Hindlimb muscle (tissue), 1 donor: ENCODE measurements at places on chromosomes 3 and 15.

- DNase-seq = no peak
Observed at GRCh38 chr15:63385911-63386531, 4.4 kb upstream of the CA12 start.

- DNase-seq = no peak
Observed at GRCh38 chr15:92651877-92652575, 3.5 kb downstream of the FAM174B start.

- DNase-seq = no peak
Observed at GRCh38 chr3:147613725-147614124, 204.6 kb downstream of the ZIC1 start.

- no peak for DNase-seq
Observed at GRCh38 chr15:39936187-39936586, 2.3 kb downstream of the EIF2AK4 start.

GRCh38 chr15:59400103-59400813, 27.6 kb upstream of the MYO1E start:
- no peak for DNase-seq

GRCh38 chr15:38560456-38560926, 4.1 kb downstream of the RASGRP1 start:
- no peak for DNase-seq

DNA sequence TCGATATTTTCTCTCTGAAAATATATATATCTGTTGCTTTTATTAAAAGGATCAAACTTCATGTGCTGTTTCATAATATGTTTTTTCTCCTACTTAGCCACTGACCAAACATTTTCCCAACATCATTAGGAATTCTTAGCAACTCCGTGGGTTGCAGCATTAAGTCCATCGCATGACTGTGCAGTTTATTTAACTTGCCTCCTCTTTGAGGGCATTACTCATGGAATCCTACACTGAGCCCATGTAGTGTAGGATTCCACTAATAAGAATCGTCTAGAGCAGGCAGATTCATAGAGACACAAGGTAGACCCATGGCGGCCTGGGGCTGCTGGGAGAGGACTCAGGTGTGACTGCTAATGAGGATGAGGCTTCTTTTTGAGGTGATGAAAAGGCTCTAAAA, 49.3 kb downstream of the CMTM6 start:
- DNase-seq = no peak

DNA sequence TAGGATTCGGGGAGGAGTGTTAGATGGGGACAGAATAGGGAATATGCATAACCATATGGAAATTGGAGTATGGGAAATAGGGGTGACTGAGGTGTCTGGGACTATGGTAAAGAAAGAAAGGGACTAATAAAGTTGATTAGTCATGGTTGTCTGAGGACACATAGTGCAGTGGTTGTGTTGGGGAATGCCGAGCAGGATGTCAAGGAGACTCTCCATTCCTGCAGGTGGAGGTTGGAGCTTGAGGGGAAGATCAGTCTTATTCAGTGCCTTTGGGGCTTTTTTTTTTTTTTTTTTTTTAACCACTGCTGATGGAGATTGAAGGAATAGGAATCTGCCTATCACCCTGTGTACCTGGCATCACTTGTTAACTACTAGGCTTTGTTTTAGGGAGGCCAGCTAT, 10.8 kb downstream of the NMD3 start:
- DNase-seq = no peak
